ENCODE measurements at places on chromosomes 16 and 17. TPM values are rescaled to one million over a fixed set of nuclear protein-coding genes. Genes with fewer than 3 reads are reported as not detected.

CSH1 gene
- not detected for total RNA-seq

HOXB1 gene
- not detected for total RNA-seq

HS3ST6 gene
- 1.5 TPM for total RNA-seq

ZNF267 gene
- total RNA-seq = 12.4 TPM

NOG gene
- 8.9 TPM for total RNA-seq

FSCN2 gene
- total RNA-seq = 1.7 TPM

ULK2 gene
- 24.6 TPM for total RNA-seq

ABCC6 gene
- total RNA-seq = 1.6 TPM

SPNS3 gene
- 1.1 TPM for total RNA-seq
